Stimulated activated CD8-positive, alpha-beta memory T cell treated with anti-CD3 and anti-CD28 coated beads, Interleukin-4, amount 100 ng/mL, for 4 hours (primary cell): ENCODE measurements at places on chromosomes 11 and 22.

DNA sequence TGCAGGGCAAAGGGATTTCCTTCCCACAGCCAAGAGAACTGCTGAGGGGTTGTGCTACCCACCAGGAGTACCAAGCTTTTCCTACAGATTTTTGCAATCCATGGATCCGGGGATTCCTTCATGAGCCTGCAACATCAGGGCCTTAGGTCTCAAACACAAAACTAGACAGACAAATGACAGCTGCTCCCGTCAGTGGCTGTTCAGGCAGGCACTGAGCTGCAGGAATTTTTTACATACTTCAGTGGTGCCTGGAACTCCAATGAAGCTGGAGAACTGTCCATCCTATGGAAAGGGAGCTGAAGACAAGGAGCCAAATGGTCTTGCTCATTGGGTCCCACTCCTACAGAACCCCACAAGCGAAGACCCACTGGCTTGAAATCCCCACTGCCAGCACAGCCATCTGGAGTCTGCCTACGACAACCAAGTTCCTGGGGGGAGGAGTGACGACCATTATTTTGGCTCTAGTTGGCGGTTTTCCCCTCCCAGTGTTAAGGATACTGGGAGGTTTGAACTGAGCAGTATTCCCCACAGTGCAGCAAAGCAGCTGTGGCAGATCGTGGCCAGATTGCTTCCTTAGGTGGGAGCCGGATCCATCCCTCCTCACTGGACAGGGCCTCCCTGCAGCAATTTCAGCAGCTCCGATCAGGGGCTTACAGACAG lies 157.7 kb upstream of the TMEM45B start:
- DNase-seq, result no peak

DNA sequence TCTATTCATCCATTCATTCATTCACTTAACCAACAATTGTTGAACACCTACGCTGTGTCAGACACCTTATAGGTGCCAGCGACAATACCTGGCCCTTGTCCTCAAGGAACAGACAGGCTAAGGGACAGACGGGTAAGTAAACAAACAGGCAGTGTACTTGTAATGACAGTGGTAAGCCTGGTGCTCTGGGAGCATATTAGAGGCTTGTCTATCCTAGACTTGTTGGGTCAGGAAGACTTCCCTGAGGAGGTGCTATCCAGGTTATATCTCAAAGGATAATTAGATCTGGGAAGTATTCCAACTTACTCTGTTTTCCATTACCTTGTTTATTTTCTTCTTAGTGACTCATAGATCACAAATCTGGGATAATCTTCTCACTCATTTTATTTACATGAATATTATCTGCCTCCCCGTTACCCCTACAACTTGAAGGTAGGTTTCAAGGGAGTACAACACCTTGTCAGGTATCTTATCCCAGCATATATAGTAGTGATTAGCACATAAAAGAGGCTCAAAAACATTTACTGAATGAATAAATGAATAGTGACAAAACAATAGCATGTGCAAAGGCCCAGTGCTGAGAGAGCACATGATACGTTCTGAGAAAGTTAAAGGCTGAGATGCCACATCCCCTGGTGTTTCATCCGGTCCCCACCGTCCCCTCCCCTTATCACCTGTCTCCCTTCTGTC lies 75.3 kb upstream of the NCAM1 start:
- DNase-seq, result no peak

DNA sequence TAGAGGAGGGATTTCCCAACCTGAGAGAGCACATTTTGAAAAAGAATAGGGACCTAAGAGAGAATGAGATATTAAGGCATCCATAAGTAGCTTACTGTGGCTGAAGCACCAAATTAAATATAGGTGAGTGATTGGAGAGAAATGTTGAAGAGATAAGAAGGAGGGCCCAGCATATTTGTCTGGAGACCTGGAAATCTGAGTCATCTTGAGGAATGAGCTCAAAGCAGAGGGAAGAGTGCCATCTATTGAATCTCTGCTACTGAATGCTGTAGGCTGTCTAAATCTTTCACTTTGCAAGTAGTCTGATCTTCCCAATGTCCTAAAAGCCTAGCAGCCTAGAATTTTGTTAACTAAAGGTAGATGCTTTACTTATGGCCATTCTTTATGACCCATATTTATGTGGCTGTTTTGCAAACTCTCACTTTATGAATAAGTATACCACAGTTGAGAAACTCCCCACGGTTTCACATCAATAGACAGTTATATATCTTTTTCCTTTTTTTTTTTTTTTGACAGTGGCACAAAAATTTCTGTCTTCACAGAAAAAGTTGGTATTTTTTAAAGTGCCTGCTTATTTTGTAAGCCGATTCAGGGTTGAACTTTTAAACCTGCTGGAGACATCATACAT lies 2093.5 kb downstream of the LRRC4C start:
- DNase-seq, result no peak

DNA sequence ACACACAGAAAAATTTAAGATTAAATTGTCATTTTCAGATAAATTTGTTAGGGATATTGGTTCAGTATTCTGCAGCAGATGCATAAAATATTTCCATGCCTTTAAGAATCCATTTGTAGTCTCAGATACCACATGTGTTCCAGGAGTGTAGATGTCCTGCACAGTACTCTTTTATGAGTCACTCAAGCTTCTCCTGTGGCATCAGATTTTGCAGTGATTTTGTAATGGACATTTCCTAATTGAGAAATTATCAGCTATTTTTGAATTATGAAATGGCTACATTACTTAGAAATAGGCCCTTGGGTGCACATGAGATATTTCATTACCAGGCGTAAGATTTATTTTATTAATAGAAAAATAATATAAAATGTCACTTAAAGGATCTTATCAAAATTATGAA lies 18.9 kb downstream of the MMP3 start:
- no peak for DNase-seq

GRCh38 chr11:47254386-47254785 lies 3.4 kb upstream of the NR1H3 start:
- DNase-seq, result no peak

DNA sequence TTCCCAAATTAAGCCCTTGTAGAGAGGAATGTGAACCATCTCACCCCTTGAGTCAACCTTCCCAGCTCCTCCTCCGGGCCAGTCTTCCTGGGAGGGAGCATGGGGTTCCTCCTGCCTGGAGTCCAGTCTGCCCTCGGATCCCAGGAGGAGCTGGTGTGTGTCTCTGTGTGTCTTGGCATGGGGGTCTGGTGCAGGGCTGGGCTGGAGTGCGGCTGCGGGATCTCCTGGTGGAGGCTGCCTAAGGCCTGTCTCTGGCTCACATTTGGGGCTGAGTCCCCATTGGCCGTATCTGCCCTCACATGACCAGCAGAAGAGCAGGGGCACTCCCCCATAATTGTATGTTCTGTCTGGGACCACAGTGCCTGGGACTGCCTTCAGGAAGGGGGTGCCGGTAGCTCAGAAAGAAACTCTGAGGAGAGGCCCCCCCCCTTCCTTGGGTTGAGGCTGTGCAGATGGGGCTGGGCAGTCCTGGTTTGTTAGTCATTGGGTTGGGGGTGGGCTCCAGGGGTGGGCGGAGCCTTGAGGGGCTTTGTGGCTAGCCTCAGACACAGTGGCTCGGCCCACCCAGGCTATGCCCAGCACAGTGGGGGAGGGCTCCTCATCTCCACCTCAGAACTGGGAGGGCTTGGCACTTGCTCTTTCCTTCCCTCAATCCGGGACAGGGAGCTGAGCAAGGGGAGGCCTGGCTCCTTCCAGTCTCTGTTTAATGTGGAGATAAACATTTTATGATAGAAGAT lies 2.9 kb downstream of the C1QTNF5 start:
- DNase-seq, result no peak

DNA sequence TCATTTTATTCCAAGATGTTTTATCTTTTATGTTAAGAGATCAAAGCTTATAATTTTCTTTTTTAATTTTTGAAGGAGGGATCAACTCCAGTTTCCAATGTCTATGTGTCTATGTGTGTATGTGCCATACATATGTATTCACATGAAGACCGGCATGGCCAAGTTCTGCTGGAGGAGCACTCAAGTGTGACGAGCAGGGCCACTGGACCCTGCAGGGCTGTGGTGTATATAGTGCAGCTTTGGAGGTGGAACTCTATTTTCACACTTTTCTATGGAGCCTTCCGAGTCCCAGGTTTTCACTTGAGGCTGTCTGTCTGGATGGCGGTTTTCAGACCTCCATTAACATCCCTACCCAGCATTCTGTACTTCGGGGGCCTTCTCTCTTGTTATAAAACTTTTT lies 36.5 kb upstream of the TTC12 start:
- DNase-seq, result no peak
